ENCODE measurements at places on chromosomes 1 and 21. TPM values are rescaled to one million over a fixed set of nuclear protein-coding genes. Genes with fewer than 3 reads are reported as not detected.

SPRR4 gene
- not detected for total RNA-seq

LCA5L gene
- 0.88 TPM for total RNA-seq

CFHR3 gene
- total RNA-seq, result not detected

TNFAIP8L2 gene
- total RNA-seq, result not detected

GOLT1A gene
- total RNA-seq, result not detected

CCDC181 gene
- under 0.01 TPM for total RNA-seq

KIAA0040 gene
- total RNA-seq, result 0.66 TPM

EFHD2 gene
- total RNA-seq, result 27.8 TPM

TBX15 gene
- total RNA-seq, result under 0.01 TPM

DYRK3 gene
- total RNA-seq, result 41.4 TPM

SPATA21 gene
- not detected for total RNA-seq

PLXNA2 gene
- 14.9 TPM for total RNA-seq

PIGR gene
- not detected for total RNA-seq

TMIGD3 gene
- 0.14 TPM for total RNA-seq

GPATCH2 gene
- 20.1 TPM for total RNA-seq

SPRR5 gene
- not detected for total RNA-seq

SLC22A15 gene
- 8.4 TPM for total RNA-seq

SRGAP2C gene
- total RNA-seq, result 27.8 TPM

PCAT6 gene
- total RNA-seq, result 0.86 TPM
